Bronchus fibroblast of lung (primary cell): ENCODE measurements at places on chromosomes 6 and 20. TPM values are rescaled to one million over a fixed set of nuclear protein-coding genes. Genes with fewer than 3 reads are reported as not detected.

The KCNQ5 gene
- total RNA-seq, result 0.30 and 0.50 TPM in 2 replicates

The ZNF334 gene
- total RNA-seq, result 1.7 and 1.8 TPM in 2 replicates

The C20orf204 gene
- total RNA-seq, result 0.15 TPM in 1 of 2 replicates, not detected in the other

The SLC17A2 gene
- not detected in 2 replicates for total RNA-seq

The PTK6 gene
- total RNA-seq, result not detected in 2 replicates

The SAPCD1 gene
- 3.2 and 5.8 TPM in 2 replicates for total RNA-seq

The PI16 gene
- total RNA-seq, result not detected in 2 replicates

The TAP1 gene
- 16.8 and 19.0 TPM in 2 replicates for total RNA-seq

The ZNF391 gene
- 0.45 and 0.84 TPM in 2 replicates for total RNA-seq
